ENCODE measurements at places on chromosomes 4 and X.

DNA sequence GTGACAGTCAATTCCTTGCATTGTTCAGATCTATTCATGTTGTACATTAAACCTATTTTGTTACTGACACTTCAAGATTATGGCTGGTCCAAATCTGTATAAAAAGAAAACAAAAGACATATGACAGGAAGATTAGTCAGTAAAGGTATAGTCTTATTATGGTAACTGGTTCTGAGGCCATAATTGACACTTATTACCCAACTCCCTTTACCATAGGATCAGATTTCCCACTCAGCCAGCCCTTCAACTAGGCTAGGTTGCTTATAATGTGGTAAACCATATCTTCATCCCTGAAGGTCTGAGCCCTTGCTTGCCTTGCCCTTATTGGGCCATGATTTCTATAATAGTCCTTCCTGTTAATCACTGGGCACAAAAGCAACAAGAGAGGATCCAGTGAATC, 289.6 kb downstream of the CXXC4 start:
- no peak for DNase-seq

GRCh38 chr4:155638195-155638965, 28.3 kb upstream of the GUCY1A1 start:
- DNase-seq, result no peak

- no peak for DNase-seq
These were observed 302.5 kb upstream of the UGT8 start for GRCh38 chr4:114296126-114296525.

GRCh38 chr4:182521011-182521410, 277.8 kb downstream of the TENM3 start:
- DNase-seq, result no peak

DNA sequence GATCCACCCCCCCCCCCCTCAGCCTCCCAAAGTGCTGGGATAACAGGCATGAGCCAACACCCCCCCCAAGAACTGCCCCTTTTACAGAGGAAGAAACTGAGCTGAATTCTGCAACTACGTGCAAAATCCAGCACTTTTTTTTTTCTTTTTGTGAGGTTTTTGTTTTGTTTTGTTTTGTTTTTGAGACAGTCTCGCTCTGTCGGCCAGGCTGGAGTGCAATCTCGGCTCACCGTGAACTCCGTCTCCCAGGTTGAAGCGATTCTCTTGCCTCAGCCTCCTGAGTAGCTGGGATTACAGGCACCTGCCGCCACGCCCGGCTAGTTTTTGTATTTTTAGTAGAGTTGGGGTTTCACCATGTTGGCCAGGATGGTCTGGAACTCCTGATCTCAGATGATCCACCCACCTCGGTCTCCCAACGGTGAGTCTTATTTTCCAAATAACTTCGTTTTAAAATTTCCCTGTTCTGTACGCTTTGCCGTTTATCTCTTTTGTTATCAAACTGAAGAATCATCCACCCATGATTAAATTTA, 4.9 kb downstream of the CRLF2 start:
- no peak for DNase-seq

DNA sequence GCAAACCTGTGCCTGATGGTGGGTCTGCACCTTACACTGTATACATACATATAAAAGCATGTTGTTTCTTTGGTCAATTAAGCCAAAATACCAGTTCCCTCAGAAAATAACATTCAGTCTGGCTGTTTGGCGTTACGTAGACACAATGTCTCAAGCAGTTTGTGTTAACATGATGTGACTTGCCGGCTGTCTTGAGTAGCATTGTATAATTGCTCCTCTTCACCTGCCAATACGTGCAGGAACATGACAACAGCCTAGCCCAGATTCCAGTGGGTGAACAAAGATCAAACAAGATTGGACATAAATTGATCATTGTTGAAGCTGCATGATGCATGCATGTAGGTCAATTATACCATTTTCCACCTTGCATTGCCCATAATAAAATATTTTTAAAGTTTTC, 102.3 kb downstream of the F11 start:
- DNase-seq, result no peak

DNA sequence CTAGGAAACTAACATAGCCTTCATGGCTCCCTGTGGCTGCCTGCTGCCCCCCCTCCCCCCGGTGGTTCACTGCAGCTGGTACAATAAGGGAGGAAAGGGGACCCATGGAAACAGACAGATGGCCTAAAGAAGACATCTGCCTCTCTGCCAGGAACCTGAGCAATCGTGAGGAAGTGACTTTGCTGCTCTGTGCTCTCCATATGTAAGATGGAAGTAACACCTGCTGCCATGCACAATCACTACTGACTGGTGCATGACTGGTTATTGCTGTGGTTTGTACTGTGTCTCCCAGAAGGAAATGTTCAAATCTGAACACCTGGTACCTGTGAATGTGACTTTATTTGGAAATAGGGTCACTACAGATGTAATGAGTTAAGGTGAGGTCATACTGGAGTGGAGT, 43.6 kb downstream of the CD99L2 start:
- no peak for DNase-seq
